ENCODE measurements at places on chromosomes 16 and 17.

DNA sequence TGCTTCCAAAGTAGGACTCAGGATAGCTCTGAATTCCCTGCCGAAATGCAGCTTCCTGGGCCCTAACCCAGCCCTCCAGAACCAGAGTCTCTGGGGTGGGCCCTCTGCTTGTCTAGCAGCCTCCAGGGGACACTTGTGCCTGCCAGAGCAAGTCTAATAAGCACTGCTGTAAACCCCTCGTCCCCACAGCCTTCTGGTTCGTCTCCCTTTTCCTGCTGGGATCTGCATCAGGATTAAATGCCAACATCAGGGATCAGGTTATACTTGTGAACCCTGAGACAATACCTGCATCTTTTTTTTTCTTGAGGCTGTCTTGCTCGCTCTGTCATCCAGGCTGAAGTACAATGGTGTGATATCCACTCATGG, 282.0 kb downstream of the SEC14L1 start:
- no peak for DNase-seq

GRCh38 chr17:7654832-7655540, 4.3 kb downstream of the ATP1B2 start:
- no peak for DNase-seq

DNA sequence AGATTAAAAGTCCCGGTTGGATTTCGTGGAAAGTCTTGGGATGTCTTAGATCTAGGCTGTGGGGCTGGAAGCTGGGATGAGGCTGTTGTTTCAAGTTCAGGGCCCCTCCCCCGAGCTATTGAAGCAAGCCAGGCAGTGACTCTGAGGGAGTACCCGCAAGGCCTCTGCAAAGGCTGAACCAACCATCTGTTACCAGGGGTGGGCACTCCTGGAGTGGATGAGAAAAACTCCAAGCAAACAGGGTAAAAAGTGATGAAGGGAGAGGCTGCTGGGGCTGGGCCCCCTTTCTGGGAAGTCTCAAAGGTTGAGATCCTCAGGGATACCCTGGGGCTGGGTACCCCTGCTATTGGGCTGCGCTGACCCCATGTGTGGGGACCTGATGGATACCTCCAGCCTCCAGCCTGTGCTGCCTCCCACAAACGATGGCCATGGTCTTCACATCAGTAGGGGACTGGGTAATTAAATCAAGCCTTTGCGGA, 82.4 kb upstream of the KIFC3 start:
- DNase-seq, result no peak

GRCh38 chr16:4846503-4846900, 586 bp downstream of the GLYR1 start:
- DNase-seq, result no peak

GRCh38 chr16:69861292-69862030, 89.7 kb upstream of the CLEC18A start:
- no peak for DNase-seq

- DNase-seq, result no peak
Measured at GRCh38 chr16:6008670-6009069, 911.1 kb upstream of the EEF2KMT start.

DNA sequence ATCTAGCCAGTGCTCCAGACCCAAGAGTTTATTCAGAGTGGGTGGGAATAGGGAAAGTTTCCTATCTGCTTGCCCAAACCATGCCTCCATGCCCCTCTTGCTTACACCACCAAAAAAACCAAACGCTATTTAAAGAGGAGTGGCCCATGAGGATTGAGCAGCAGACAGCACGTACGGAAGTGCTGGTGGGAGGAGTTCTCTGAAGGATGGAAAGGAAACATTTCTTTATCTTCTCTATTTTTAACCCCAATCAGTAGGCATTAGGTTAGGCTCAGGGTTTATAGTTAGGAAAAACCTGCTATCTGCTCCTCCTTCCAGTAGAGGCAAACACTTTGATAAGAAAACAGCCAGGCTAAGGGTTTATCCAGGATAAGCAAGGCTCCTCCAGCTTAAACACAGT, 235.3 kb downstream of the ZFHX3 start:
- DNase-seq, result no peak

- DNase-seq, result no peak
Measured at GRCh38 chr17:3961564-3962047, 2.6 kb downstream of the ATP2A3 start.

DNA sequence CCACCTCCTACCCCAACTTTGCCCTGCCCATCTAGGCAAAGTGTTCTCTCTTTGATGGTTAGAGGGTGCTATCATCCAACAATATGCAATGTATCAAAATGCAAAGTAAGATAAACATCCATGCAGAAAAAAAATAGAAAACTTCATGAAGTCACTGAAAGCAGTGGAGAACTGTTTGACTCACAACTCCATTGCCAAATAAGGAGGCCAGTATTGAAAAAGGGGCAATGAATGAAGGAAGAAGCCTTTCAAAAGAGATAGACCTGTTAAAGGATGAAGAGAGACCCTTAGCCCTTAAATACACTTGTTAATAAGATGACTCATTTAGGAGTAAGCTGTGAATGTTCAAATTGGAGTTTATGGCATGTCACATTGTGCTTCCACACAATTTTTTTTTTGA, 13.0 kb downstream of the FA2H start:
- no peak for DNase-seq

- no peak for DNase-seq
Measured at GRCh38 chr16:66359811-66360608, 6.5 kb upstream of the CDH5 start.

DNA sequence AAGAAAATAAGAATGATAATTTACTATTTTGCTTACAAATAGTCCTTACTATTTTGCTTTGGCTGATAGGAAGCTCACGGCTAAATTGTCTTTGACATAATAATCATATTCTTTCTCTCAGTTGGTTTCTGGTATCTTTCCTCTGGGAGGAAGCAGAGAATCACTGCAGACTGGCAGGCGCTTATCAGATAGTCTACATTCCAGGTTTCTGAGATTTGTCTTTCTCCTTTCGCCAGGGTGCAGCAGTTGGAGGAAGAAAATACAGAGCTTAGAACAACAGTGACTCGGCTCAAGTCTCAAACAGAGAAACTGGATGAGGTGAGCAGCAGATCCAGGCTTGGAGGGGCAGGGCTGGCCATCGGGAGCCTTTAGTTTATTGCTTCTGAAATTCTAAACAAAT, 136.1 kb downstream of the RAB11FIP4 start:
- no peak for DNase-seq

- DNase-seq, result no peak
Measured at GRCh38 chr16:3046641-3047386, 453 bp downstream of the MMP25 start.

GRCh38 chr16:81720973-81721906, 57.9 kb upstream of the PLCG2 start:
- DNase-seq, result no peak

DNA sequence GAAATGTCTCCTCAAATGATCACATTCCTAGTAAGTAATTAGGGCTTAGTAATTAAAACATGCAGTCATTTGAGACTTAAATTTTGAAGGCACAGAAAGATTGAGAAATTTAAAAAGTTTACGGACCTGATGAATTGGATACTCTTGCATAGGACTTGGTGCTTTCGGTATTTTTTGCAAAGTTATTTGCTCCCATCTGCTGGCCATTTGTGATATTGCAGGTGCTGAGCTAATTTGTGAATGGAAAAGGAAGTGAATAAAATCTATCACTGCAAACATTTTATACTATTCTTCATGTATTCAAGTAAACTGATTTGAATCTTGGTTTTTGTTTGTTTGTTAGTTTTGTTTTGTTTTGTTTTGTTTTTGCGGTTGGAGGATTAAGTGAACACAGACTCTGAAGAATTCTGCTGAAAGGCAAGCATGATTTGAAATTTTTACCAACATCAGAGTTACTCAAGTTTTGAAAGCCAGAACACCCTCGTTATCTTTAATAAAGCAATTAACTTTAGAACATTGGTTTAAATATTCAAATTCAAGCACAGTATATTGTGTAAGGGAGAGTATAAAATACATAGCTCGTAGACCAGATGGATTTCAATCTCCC, 689.5 kb upstream of the RBFOX1 start:
- peak; percentile 10 for DNase-seq

DNA sequence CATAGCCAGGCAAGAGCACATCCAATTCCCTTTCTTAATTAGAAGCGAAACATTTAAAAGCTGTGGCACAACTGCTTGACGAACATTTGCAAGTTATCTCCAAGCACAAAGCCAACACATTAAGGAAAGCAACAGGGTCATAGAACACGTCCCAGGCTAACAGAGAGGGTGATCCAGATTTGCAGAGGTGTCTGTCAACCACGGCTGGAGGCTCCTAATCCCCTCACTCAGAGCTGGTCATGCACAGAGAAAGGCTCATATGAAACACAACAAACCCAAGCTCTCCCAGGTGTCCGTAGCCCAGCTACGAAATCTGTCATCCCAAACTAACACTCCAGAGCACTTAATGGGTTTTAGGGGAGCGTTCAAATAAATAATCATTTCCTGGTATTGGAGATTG, 276.1 kb downstream of the SLC39A11 start:
- no peak for DNase-seq

- DNase-seq, result no peak
Measured at GRCh38 chr16:4463522-4464163, 10.8 kb downstream of the NMRAL1 start.

DNA sequence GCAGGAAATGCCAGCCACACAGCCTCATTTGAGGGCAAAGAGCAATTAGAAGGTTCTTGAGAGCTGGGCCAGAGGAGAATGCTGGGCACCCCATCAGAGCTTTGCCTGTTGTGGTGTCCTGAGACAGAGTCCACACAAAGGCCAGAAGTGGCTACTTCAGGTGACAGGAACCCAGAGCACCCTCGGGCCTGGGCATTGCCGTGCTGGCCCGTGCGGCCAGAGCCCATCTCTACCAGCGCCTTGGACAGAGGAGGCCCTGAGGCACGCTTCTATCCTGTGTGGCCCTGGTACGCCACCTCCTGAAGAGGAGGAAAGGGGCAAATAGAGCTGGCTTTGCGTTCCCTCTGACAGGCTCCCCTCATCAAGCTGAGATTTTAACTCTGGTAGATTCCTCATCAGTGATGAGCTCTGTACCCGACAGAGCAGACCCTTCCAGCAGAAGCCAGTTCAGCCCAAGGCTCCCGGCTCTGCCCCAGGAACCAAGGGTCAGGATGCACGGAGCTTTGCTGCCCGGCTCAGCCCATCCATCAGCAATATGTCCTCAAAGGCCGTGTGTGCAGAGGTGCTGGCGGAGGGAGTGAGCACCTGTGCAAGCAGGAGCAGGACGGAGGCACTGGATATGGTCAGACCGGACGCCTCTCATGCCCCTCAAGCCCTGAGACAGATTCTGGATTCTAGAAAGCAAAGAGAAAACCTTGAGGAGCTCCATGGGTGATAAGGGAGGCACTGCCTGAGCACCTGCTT, 3.4 kb upstream of the RASD1 start:
- DNase-seq, result no peak

- DNase-seq, result no peak
Measured at GRCh38 chr17:28412099-28412498, 6.1 kb upstream of the SLC46A1 start.

GRCh38 chr16:82937926-82938520, 311.3 kb downstream of the CDH13 start:
- DNase-seq, result no peak

DNA sequence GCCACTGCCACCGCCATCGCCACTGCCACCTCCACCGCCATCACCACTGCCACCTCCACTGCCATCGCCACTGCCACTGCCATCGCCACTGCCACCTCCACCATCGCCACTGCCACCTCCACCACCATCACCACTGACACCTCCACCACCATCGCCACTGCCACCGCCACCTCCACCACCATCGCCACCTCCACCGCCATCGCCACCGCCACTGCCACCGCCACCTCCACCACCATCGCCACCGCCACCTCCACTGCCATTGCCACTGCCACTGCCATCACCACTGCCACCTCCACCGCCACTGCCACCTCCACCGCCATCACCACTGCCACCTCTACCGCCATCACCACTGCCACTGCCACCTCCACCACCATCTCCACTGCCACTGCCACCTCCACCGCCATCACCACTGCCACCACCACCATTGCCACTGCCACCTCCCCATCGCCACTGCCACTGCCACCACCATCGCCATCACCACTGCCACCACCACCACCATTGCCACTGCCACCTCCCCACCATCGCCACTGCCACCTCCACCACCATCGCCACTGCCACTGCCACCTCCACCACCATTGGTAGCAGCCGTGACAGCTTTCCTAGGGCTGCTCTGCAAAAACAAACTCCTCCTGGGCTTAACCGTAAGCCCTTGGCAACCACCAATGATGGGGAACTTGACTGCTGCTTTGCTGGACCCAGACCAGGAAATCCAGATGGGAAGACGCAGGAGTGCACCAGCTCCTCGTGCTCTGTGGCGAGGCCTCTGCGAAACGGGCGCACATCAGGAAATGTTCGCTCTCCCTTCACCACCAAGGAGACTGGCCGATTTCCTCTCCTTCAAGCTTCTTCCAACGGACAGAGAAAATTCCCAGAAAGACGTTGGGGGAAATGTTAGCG, 147.2 kb downstream of the RBFOX3 start:
- no peak for DNase-seq

- DNase-seq, result no peak
Measured at GRCh38 chr17:2068031-2068518, 13.2 kb downstream of the HIC1 start.

DNA sequence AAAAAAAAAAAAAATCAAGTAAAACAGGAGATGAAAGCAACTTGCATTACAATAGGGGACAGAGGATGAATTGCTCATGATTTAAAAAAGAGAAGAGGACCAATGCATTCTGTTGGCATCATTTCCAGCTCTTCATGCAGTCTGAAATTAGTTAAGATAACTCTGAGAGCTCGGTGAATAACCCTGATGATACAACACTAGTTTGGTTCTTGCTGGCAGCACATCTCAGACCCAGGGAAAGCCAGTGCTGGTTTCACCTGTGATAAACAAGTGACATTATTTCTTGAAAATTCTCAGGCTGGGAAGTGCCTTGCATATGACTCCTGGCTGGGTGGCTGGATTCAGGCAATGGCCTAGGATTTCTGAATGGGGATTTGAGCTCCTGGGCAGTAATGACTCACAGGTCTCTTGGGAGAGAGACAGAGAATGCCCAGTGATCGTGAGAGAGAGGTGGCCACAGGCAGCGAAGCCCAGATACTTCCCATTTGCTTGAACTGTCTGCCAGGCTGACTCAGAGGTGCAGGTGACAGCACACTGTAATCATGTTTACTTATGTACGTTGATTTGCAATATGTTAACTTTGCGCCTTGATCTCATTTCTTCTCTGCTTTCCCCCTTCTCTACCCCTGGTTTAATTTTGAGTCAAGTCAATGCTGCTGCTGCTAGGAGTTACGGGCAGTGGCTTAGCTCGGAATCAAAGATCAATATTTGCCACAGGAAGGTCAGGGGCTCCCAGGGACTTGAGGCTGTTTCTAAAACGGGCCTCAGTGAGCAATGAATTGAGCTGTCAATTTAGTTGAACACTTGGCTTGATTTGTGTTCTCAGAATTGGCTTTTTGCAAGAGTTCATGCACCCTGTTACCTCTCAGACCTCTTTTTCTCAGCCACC, 27.1 kb downstream of the ARSG start:
- DNase-seq, result no peak

DNA sequence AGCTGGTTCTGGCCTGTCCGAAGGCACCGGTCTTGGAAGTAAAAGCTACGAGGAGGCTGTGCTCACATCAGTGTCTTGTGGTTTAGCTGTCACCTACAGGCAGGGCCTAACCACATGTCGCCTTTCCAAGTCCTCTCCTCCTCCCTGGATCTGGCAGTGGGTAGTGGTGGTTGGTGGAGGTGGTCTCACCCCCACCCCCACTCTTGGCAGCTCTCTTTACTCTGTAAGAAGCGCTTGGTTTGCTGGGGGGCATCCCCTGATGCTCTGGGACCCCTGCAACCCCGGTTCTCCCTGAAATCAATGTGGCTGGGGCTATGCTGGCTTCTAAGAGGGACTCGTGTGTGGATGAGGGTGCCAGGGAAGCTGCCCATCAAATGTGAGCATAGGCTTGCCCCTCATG, 68.3 kb downstream of the WIPI1 start:
- DNase-seq, result no peak

GRCh38 chr16:84929421-84930297, 81.7 kb downstream of the ZDHHC7 start:
- DNase-seq, result no peak

All from epithelial cell of proximal tubule (primary cell).